ENCODE measurements at places on chromosomes 7 and 10. TPM values are rescaled to one million over a fixed set of nuclear protein-coding genes. Genes with fewer than 3 reads are reported as not detected.
A peak's percentile ranks its signal among the peaks of the same experiment; 100 is the strongest.

DNA sequence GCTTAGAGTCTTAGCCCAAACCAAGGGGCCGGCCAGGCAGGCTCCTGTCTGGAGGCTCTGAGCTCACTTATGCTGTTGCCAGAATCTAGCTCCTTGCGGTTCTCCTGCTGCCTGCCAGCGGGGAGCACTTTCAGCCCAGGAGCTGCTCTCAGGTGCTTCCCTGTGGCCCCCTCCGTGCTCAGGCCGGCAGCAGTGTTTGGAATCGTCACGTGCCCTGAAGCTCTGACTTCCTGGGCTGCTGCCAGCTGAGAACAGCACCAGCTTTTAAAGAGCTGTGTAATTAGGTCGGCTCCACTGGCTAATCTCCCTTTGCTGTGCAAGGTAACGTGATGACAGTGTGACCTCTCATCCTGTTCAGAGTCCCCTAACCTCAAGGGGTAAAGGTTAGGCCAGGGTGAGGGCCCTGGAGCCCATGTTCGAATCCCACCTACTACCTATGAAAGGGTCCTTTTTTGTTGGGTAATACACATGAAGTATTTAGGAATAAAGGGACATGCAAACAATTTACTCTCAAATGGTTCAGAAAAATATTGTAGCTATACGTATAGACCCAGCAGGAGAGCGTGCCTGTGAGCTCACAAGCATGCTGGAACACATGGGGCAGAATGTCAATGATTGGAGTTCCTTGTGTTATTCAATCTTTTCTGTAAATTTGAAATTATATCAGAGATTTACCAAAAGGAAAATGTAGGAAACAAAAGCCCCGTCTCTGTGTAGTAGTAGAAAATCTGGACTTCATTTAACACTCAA, 16.6 kb downstream of the ZNF862 start:
- DNase-seq: peak; percentile 71

GRCh38 chr10:114482480-114483304, 78.4 kb upstream of the AFAP1L2 start:
- DNase-seq: no peak

DNA sequence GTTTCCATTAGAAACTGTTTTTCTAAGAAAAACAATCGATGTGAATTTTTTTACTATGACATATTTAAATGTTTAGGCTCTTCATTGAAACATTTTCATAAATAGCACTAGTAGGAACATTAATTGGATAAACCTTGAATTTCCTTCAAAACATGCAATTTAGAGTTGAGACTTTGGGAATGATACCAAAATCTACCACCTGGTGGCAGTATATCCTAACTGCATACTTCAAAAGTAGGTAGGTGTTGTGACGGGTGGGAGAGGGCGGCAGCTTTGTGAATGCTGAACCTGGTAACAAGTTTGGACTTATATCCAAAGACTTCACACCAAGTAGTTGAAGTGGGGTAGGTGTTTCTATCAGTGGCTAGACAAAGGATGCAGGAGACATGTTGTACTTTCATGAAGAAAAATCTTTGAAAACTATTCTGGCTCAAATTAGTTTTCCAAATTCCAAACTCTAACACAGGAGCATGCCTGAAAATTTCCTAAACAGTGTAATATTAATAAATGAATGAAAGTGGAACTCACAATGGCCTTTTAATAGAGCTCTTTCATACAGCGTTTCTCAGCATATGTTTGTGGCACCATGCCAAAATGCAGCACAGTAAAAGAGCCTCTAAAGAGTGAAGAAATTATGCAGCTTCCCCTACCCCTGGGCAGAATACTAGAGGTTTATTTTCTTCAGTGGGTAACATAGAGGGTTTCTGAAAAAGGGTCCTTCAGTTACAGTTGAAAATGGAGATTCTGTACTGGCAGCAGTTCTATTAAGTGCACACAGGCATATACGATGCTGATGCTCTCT, 201.0 kb upstream of the TPK1 start:
- DNase-seq: peak; percentile 32

GRCh38 chr10:92387289-92387940, 96.4 kb downstream of the MARCHF5 start:
- peak; percentile 37 for DNase-seq

DNA sequence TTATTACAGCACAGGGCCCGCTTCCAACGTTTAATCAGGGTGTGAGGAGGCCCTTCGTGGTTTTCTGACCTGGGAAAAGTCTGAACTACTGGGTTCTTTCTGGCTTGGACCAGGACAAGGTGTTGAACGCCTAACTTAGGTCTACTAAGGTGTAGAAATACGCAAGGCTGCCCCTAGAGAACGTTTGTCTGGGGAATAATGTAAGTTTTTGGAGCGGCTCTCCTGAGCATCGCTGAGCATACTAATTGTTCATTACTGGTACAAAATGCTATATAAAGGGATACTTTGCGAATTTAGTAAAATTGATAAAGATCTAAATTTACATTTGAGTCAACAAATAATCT, 32.4 kb upstream of the TOMM7 start:
- no peak for DNase-seq

DNA sequence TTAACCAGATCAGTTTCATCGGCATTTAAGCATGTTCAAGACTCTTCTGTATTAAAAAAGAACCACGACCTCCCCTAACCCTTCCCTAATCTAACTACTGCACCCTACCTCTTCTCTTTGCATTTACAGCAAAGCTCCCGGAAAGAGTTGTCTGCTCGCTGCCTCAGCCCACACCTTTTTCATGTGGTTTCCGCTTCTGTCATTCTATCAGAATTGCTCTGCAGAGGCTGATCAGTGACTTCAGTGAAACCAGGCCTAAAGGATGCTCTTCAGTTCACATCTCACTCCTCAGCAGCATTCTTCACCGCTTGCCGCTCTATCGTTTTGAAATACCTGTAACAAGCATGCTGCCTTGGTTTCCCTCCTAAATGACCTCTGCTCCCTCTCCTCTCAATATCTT, 160.9 kb downstream of the SDK1 start:
- DNase-seq: no peak

The RAB19 gene
- total RNA-seq: 22.7 TPM

- no peak for DNase-seq
These were observed 341.9 kb downstream of the LRMDA start for GRCh38 chr10:75773231-75773780.

- no peak for DNase-seq
These were observed 19.1 kb downstream of the MINDY4 start for GRCh38 chr7:30790356-30790755.

The CLRN3 gene
- total RNA-seq: 76.8 TPM

The BAMBI gene
- total RNA-seq: 4.6 TPM

DNA sequence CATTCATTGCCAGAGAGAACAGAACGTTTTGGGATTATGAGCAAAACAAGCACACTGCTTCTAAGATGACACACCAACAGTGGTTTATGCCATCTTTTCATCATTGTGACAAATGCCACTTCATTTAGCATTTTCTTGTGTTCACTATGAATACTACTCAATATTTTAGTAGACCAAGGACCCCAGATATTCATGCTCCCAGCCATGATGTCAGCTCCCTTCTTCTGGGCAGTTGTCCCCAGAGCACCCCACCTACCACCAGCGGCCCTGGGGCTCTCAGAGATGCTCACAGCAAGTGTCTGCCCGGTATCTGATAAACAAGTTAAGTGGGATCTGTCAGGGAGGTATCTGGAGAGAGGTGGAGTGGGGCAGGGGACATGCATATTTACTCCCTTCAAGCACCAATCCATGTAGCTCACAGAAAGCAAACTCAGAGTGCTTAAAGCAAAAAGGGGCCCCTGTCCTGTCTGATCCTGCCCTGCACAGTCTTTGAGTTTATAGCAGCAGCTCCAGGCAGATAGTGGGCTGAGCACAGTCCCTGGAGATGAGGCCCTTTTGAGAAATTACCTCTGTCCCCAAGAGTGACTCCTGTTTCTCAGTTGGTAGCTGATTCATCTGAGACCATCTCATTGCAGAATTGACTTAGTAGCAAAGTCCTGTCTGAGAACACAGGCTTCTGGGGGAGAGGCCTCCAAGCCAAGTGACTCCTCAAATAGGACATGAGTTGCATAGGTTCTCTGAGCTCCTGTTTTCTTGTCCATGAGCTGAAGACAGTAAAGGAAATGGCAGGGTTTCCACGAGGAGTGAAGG, 281.8 kb upstream of the KLF6 start:
- DNase-seq: no peak

The SPDYE5 gene
- total RNA-seq: not detected

- DNase-seq: peak; percentile 55
These were observed 57.1 kb upstream of the PCGF5 start for GRCh38 chr10:91163269-91163868.

- DNase-seq: no peak
These were observed 158.5 kb downstream of the C7orf25 start for GRCh38 chr7:42753367-42753766.

The NANOS1 gene
- total RNA-seq: 0.30 TPM

GRCh38 chr10:110008518-110009339, 945 bp downstream of the ADD3 start:
- DNase-seq: peak; percentile 84

- DNase-seq: no peak
These were observed 203.0 kb downstream of the CCSER2 start for GRCh38 chr10:84531396-84531795.

- no peak for DNase-seq
These were observed 61.7 kb downstream of the MAP3K8 start for GRCh38 chr10:30495687-30496086.

DNA sequence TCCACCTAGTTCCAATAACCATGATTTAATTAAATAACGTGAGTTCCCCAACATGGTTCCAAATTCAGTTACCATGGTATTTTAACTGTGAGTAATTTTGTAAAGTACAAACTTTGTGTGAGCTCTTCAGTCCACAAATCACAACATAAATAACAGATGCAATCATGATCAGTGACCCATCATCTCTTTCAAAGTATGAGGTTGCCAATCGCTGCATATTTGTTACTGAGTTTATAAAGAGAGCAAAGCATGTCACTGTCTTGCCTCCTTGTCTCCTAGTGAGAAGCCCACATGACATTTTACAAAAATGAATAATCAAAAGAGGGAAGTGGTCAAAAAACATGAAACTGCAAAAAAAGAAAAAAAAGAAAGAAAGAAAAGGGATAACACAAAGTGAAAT, 69.1 kb upstream of the PDSS1 start:
- no peak for DNase-seq

The CLDN3 gene
- 599 TPM for total RNA-seq

DNA sequence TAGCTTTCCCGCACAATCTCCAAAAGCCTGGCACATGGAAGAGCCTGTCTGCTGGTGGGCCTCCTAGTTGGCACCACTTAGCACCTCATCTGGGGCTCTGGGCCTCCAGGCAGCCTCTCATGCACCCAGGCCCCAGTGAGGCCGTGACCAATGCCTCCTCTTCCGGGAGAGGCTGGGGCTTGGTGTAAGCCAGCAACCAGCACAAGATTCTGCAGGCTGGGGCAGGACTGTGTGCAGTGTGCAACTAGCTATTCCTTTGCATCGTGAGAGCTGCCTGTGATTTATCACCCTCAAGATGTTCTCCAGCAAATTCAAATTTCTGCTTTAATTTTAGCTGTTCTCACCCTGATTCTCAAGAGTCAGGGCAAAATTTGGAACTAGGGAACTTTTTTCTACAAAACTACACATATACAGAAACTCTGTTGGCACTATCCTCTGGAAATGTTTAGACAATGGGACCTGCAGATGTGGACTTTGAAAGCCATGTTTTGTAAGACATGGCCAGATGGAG, 603.7 kb upstream of the MKI67 start:
- DNase-seq: no peak

GRCh38 chr7:78195281-78195680, 396.7 kb downstream of the PHTF2 start:
- no peak for DNase-seq

DNA sequence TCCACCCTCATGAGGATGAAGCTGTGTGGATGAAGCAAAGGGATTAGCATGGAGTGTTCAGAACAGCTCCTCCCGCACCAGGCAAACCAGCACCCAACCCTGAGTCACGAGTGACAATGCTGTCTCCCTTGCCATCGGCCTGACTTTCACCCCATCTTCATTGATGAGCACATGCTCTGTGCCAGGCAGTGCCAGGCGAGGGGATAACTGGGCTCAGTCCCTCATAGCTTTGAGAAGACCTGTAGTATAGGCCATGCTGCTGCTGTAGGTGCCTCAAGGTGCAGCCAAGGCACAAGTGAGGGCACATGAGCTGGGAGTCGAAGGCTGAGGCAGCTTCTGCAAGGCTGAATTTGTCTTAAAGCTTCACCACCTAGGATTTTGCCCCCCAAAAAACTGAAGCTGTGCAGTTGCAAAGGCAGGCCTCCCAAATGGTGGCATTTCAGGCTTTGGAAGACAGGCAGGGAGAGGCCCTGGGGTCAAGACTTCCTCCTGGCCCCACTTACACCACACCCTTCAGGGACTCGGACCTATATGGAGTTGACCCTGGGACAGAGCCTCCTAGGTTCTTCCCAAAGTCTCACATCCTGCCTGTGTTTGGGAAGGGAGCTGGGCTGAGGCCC, 54.2 kb upstream of the GDF10 start:
- DNase-seq: no peak

The CUBN gene
- total RNA-seq: 0.25 TPM

DNA sequence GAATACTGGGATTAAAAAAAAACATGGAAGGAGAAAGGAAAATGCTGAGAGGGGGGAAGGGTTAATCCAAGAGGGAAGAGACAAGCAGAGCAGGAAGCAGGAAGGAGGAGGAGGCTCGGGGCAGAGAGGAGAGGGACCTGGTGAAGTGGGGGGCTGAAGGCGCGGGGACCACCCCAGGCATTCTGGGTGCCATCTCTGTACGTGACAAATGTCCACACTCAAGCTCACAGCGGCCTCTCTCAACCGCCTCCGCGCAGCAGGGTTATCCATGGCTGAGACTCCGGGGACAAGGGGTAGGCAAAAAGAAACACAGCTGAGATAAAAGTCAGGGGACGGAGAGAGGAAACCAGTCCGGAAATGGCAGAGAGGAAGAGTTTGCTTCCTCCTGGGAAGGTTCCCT, 33.9 kb downstream of the EN2 start:
- no peak for DNase-seq

DNA sequence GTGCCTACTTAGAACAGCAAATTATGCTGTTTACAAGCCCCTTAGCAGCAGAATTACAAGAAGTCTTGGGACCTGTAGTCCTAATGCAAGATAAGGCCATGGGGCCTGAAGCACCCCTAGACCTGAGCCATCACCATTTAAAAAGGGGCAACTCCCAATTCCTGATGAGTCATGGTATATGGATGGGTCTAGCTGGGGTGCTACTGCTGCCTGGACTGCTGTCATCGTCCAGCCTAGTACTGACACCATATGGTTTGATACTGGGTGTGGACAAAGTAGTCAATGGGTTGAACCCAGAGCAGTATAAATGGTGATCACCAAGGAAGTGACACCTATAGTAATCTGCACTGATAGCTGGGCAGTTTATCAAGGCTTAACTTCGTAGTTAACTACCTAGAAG, 450.0 kb downstream of the IPMK start:
- no peak for DNase-seq

The CDHR1 gene
- total RNA-seq: 105 TPM

The PTF1A gene
- total RNA-seq: not detected

- DNase-seq: no peak
These were observed 29.5 kb upstream of the ELFN1 start for GRCh38 chr7:1640376-1641172.

DNA sequence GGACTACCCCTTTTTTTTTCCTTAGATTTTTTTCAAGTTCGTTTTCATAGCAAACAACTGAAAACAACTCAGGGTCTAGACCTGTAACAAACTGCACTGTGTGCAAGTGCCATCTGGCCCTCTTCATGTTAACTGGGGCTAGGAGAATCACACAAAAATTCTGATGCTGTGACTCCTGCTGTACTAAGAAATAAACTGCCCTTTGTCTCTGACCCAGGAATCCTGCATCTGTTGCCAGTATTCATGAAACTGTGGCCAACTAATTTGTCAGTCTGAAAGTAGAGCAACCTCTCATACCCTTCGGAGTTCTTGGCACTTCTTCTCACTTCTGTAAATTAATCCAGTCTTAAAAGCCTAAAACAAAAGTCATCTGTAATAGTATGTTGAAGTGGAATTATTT, 218.4 kb upstream of the PCDH15 start:
- DNase-seq: no peak

All from colonic mucosa (tissue), 4 donors.